ENCODE measurements at places on chromosomes 11 and 22. TPM values are rescaled to one million over a fixed set of nuclear protein-coding genes. Genes with fewer than 3 reads are reported as not detected.
A peak's percentile ranks its signal among the peaks of the same experiment; 100 is the strongest.

- DNase-seq, result no peak
Observed at GRCh38 chr11:119755356-119756071, 26.5 kb upstream of the NECTIN1 start.

The SUSD2 gene
- polyA plus RNA-seq, result 0.93 TPM

The DDI1 gene
- not detected for polyA plus RNA-seq

The SIDT2 gene
- 25.5 TPM for polyA plus RNA-seq

The TOM1 gene
- polyA plus RNA-seq, result 27.0 TPM

DNA sequence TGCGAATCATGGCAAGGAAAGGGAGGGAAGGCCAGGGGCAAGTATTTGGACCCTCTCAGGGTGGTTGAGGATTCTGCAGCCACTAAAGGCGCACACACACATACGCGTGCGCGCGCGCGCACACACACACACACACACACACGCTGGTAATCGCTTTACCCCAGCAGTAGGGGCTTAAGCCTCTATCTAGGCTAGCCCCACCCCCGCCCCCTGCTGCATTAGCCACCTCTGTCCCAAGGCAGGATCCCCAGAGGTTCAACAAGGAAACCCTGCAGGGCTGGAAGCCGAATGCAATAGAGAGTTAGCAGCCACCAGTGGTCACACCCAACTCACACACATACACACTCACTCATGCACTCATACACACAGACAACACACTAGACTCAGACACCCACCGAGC, 28.6 kb upstream of the ELFN2 start:
- DNase-seq, result no peak

DNA sequence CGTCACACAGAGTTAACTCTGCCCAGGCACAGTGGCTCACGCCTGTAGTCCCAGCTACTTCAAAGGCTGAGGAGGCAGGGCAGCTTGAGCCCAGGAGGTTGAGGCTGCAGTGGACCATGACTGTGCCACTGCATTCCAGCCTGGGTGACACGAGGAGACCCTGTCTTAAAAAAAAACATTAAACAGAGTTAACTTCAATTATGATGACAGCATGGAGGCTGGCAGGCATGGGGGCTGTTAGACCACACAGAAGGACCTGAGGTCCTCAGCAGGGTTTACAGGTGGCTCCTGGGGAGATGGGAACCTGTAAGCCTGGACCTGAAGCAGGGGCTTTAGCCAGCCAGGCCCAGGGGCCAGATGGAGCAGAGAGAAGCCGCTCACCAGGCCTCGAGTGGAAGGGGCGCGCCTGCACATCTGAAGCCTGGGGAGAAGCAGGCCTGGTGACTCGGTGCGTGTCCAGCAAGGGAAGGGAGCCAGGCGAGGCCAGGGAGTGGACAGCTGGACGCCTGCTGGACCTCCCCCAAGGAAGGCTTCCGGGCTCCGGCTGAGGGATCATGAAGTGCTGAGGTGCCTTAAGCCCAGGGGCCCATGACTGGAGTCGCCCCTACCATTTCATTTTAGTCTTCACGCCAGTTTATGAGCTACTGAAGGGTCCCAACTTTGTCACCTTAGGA, 25.3 kb downstream of the RPUSD4 start:
- peak; percentile 69 for DNase-seq

GRCh38 chr11:63839508-63840355, 822 bp downstream of the MARK2 start:
- no peak for DNase-seq

DNA sequence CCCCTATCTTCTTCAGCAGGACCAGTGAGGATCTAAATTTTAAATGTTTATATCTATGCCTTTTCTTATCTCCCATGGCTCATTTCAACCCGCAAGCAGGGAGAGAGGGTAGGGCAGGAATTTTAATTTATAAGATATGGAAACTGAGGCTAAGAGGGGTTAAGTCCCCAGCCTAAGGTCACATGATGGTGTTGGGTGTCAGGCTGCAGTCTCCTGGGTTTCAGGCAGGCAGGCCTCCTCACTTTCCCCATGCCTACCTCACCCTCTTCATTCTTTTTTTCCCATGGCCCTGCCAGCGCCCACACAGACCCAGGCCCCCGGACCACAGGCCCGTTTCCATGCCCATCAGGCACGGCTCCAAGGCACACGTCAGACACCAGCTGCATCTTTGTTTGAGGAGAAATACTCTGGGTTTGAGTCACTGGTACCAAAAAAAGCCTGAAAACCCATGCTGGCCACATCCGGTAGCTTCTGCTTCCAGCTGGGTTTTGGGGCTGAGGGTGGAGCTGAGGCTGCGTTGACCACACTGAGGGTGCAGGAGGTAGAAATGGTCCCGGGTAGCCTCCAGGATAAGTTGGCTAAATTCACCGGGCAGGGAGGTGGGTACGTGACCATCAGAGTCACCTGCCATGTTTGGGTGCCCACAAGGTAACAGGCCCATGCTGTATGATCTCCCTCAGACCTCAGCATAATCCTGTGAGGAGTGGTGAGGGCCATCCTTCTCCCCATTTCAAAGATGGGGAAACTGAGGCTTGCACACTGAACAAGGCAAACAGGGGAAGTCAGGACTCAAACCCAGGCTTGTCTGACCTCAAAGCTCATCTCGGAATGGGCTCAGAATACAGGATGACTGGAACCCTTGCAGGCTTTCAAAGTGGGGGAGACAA, 7.5 kb downstream of the CRYBB1 start:
- DNase-seq, result peak; percentile 41

DNA sequence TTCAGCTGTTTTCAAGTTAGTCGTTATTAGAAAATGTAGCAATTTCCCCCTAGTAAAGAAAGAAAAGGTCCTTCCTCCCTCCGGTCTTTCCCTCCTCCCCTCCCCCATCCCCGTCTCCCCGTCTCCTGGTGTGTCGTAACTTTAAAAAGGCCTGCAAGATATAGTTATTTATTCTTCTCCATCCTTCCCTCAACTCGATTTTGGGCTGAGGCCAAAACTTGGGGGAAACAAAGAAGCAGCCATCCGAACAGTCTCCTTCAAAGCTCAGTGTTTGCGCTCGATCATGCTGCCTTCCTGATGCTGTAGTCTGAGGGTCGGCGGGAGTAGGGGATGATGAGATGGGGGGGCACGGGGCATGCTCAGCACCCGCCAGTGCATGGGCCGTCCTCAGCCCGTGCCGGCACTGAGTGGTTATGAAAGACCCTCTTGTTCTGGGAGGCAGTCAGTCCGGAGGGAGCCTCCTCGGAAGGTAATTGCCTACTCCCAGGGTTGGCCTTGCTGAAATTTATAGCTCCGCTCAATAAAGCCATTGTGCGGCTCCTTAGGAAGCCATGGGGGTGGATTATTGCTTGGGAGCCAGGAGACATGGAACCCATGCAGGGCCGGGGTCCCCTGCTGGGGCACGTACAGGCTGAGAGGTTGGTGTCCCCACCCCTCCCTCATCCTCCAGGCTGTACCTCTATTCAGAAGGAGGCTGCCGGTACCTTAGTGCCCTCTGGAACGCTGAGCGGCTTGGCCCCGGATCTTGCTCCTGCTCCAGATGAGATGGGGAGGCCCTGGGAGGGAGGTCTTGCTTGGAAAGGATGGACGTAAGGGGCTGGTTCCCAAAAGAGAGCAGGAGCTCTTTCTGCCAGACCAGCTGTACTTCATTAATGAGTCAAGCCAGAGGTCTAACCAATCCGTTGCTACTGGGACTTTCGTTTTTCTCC, 212.7 kb upstream of the CADM1 start:
- peak; percentile 89 for DNase-seq

GRCh38 chr11:78392854-78393253, 24.8 kb downstream of the GAB2 start:
- no peak for DNase-seq

- no peak for DNase-seq
Observed at GRCh38 chr11:28632338-28632737, 524.1 kb downstream of the METTL15 start.

DNA sequence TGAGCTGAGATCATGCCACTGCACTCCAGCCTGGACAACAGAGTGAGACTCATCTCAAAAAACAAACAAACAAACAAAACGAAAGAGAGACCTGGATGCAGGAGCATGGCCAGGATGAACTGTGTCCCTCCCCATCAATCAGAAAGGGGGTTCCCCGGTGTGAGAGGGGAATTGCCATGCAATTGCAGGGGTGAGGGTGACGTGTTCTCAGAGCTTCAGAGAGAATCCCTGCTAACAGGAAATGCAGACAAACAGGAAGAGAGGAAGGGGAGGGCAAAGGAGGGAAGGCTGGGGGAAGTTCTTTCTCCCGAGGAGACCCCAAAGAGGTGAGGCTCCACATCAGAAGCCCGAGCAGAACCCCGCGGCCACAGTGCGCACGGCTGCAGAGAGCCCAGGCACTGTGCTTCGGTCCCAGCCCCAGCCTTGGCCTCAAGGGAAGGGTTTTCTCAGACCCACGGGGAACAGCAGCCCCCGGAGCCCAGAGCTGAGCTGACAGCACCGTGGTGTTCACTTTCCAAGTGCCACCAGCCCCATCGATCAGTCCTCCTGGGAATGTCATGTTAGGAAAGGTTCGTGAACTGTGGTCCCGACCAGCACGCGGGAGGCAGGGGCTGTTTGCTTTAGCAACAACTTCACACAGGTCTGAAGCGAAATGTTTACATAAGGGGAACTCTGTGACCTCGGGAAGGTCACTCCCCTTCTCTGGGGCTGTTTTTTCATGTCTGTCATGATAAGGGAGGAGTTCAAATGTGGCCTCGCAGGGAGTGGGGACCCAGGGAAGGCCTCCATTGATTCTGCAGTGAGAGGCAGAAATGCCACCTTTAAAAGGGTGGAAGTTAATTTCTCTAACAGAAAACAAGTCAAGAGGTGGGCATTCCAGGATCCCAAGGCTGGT, 108.0 kb upstream of the ANO1 start:
- no peak for DNase-seq

DNA sequence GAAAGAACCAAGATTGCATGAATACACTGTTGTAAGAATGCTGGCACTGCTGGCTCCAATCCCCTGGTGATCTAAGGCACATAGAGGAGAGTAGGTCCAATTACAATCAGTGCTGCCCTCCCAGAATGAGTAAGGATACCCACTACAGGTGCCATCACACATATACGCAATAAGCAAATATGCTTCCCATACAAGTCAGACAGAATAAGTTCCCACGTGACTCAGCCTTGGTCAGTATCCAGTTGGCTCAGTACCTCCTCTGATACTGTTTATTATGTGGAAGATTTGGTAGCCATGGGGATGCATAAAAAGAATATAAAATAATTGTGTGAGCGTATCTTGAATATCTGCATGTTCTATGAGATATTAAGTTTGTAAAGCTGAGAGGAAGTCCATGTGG, 8.9 kb upstream of the OR2D3 start:
- no peak for DNase-seq

The MRGPRX3 gene
- polyA plus RNA-seq, result not detected

DNA sequence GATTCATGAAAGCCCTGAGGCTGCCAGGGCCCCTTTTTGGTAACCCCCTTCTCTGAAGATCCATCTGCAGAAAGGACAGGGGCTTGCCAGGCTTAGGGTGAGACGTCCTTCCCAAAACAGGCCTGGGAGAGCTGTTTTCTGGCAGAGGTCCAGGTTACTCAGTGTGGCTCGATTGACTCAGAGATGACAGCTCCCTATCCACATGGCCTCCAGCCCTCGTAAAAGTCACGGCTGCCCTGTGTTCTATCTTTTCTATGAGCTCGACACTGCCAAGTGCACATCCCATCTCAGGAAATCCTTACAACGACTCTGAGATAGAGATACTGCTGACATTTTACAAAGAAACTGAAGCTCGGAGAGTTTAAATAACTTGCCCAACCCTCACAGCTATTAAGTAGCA, 20.4 kb downstream of the ADAMTS8 start:
- DNase-seq, result no peak

- peak; percentile 66 for DNase-seq
Observed at GRCh38 chr11:127345819-127346459, 345.4 kb upstream of the KIRREL3 start.

GRCh38 chr11:12075822-12076821, 34.3 kb upstream of the MICAL2 start:
- DNase-seq, result no peak

DNA sequence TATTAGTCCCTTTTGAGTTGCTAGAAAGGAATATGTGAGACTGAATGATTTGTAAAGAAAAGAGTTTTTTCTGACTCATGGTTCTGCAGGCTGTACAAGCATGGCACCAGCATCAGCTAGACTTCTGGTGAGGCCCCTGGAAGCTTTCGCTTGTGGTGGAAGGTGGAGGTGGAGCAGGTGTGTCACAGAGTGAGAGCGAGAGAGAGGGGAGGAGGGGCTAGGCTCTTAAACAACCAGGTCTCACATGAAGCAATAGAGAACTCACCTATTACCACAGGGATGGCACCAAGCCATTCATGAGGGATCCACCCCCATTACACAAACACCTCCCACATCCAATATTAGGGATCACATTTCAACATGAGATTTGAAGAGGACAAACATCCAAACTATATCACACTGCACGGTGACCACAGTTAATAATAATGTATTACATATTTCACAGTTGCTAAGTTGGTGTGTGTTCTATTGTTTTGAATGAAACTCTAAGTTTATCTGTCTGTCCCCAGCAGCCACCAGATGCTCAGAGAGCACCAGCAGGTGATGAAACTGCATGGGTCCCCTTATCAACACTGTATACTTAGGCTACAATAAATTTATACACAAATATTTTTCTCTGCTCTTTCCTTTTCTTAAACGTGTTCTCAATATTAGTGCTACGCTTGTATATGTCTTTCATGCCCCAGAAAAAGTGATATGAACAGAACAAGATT, 14.1 kb downstream of the ZFP91 start:
- no peak for DNase-seq

The C11orf97 gene
- polyA plus RNA-seq, result not detected

GRCh38 chr11:27174021-27174420, 133.4 kb downstream of the BBOX1 start:
- no peak for DNase-seq

The MRGPRF gene
- 15.0 TPM for polyA plus RNA-seq

- no peak for DNase-seq
Observed at GRCh38 chr11:46389450-46390330, 1.9 kb downstream of the CHRM4 start.

The TRPM5 gene
- polyA plus RNA-seq, result not detected

GRCh38 chr11:44876906-44877305, 73.8 kb downstream of the TP53I11 start:
- no peak for DNase-seq

GRCh38 chr11:117410861-117411710, 83.4 kb downstream of the CEP164 start:
- peak; percentile 28 for DNase-seq

The RFPL1 gene
- polyA plus RNA-seq, result 0.51 TPM

The SLC25A1 gene
- 21.0 TPM for polyA plus RNA-seq

DNA sequence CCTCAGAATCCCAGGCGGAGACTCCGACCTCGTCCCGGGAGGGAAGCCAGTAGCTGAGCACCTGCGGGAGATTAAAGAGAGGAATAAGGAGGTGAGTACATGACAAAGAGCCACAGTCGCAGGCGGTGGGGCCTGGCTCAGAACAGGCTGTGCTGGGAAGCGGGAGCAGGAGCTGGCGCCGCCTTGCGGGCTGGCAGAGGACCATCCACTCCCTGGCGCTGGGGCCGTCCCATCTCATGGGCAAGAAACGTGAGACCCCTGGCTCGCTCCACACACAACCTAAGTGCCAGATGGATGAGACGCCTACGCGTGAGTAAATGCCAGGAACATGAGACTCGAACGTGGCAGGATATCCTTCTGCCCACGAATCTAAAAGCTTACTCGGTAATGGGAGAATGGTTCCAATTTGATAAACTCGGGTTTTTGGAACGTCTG, 6.3 kb downstream of the CEND1 start:
- DNase-seq, result peak; percentile 72

GRCh38 chr11:119615882-119616196, 113.2 kb downstream of the NECTIN1 start:
- DNase-seq, result no peak

The NPAS4 gene
- 0.07 TPM for polyA plus RNA-seq

All from muscle of back (tissue), 13 donors.